ENCODE measurements at places on chromosomes 13 and 19.

DNA sequence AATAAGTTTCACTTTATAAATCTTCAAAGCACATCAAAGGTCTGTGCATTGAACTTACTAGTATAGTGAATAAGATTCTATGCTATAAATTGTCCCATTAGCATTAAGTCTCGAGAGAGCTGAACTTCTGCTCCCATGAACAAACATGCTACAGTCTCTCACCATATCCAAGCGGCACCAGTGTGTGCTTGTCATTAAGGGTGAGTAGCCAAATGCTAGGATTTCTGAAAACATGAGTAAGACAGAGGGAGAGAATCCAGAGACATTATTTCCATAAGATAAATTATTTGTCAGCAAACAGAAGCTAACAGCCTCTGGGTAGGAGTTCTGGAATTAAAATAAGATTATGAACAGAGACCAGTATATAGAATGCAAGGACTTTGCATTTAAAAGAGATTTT lies 2882.5 kb downstream of the PCDH9 start:
- no peak for DNase-seq

DNA sequence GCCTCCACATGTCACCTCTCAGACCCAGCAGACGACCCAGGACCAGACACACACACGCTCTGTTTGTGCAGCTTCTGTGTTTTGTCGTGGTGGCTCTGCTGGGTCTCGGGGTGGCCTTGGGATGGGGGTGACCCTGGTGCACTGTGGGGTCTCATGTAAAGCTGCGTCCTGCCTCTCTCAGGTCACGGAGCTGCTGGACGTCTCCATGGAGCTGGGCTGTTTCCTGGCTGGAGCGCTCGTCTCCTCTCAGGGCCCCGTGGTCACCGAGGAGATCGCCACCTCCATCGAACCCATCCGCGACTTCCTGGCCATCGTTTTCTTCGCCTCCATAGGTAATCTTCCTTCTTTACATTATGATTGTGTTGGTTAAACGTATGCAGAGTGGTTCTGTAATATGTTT lies 45.4 kb upstream of the TFDP1 start:
- DNase-seq, result no peak

- no peak for DNase-seq
Observed at GRCh38 chr19:14407605-14408484, 11.3 kb downstream of the DDX39A start.

DNA sequence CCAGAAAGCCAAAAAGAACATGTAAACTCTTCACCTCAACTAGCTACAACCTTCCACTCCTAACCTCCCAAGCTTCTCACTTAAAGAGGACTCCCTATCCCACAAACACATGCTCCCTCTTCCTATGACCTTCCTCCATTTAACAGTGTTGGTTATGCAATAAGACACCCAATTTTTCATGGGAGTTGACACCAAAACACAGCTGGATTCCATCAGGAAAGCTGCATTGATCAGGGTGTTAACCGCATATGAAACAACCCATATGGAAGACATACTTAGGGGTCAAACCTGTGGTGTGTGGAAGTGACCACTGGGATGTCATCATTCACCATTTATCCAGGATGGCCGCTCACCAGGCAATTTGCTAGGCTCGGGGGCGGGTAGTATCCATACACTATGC lies 21.9 kb downstream of the ZNF473 start:
- no peak for DNase-seq

- no peak for DNase-seq
Observed at GRCh38 chr19:18520848-18521691, 800 bp downstream of the ELL start.

DNA sequence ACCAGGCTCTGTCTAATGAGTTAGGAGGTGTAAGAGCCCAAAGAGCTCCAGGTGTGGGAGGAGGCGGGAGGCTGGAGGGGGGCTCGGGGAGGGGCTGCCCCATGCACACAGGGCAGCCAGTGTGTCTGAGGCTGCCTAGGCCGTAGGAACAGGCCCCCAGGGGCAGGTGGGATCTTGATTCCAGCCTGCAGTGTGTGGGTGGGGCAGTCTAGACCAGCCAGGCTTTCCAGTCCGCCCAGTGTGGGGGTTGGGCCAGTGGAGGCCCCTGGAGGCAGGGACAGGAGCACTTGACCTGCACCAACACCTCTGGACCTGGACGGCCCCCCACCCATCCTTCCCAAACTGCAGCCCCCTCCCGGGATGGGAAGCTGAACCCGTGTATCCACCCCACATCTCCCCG lies 5.4 kb upstream of the CAMSAP3 start:
- DNase-seq, result no peak

- DNase-seq, result no peak
Observed at GRCh38 chr19:18086590-18087138, at the start of gene IL12RB1. Gene IL12RB1 (minus strand): TSS chr19:18086934. CDS start chr19:18086823, 111 bp downstream.

GRCh38 chr19:48624791-48625723 lies 5.8 kb downstream of the SPHK2 start:
- DNase-seq, result no peak

- no peak for DNase-seq
Observed at GRCh38 chr13:22506096-22506691, 674.6 kb upstream of the SGCG start.

- DNase-seq, result no peak
Observed at GRCh38 chr19:1259206-1259875, 9.8 kb upstream of the CIRBP start.

- DNase-seq, result no peak
Observed at GRCh38 chr13:39336937-39337336, 266.1 kb downstream of the LHFPL6 start.

DNA sequence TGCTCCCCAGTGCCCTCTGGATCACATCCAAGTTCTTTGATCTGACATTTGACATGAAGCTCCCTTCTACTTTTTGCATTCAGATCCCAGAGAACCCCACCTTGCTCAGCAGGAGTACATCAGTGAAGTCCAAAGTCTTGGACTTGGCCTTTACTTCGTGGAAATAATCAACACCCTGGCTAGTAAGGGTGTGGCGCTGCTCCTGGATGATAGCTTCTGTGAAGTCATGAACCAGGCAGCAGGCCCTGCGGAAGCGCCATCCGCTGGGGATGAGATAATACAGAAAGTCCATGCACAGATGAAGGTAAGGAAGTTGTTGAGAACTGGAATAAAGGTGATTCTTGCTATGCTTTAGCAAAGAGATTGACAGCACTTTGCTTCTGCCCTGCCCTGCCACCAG lies 43.2 kb downstream of the OR10H4 start:
- DNase-seq, result no peak

- no peak for DNase-seq
Observed at GRCh38 chr19:52566588-52566987, 3.5 kb upstream of the ZNF701 start.

GRCh38 chr13:44540761-44541434 lies 35.2 kb downstream of the TSC22D1 start:
- no peak for DNase-seq

DNA sequence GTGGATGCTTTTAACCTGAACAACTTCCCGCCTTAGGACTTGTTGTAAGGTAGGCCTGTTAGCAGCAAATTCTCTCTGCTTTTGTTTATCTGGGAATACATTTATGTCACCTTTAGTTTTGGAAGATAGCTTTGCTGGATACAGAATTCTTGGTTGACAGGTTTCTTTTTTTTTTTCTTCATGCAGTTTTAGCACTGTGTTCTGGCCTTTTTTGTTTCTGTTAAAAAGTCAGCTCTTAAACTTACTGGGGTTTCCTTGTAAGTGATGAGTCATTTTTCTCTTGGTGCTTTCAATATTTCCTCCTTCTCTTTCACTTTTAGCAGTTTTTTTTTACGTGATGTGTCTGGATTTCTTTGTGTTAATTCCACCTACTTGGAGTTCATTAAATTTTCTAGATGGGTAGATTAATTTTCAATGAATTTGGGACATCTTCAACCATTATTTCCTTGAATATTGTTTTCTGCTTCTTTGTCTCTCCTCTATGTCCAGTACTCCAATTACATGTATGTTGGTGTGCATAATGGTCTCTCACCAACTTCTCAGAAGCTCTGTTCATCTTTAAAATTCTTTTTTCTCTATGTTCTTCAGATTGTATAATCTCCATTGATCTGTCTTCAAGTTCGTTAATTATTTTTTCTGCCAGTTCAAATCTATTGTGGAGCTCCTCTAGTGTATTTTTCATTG lies 188.2 kb upstream of the ZNF536 start:
- no peak for DNase-seq

GRCh38 chr13:23903906-23904280 lies 6.6 kb upstream of the C1QTNF9B start:
- no peak for DNase-seq

- DNase-seq, result no peak
Observed at GRCh38 chr19:29411113-29411581, 114.6 kb upstream of the VSTM2B start.

GRCh38 chr19:10612499-10613119 lies 12.7 kb upstream of the SLC44A2 start:
- DNase-seq, result no peak

DNA sequence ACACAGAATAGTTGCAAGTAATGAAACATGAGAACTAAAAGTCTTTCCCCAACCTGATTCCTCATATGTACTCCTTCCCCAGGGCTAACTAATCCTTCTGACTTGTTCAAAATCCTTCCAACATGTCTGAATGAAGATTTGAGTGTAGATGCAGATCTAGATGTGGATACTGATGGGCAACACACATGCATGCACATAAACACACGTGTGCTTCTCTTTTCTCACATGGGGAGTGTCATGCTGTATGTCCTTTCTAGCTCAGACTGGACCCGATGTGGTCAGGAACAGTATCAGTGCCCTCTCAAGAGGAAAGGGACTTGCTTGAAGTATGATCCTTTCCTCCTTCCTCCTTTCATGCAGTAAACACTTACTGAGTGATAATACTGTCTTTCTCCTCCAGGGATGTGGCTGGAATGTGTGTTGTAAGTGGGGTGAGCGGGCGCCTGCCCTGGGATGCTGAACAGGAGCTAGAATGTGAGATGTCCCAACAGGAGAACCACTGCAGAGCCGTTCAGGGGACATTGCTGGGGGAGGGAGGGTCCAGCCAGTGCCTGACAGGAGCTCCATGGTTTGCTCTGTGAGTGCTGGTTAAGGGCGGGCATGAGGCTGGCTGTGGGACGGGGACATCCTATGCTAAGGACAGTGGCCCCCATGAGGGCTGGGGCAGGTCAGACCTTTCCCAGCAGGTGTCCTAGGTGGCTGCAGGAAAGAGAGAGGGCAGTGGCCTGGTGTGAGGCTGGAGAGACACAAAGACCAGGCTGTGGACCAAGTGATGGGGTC lies 146.9 kb downstream of the TEX29 start:
- DNase-seq, result no peak

DNA sequence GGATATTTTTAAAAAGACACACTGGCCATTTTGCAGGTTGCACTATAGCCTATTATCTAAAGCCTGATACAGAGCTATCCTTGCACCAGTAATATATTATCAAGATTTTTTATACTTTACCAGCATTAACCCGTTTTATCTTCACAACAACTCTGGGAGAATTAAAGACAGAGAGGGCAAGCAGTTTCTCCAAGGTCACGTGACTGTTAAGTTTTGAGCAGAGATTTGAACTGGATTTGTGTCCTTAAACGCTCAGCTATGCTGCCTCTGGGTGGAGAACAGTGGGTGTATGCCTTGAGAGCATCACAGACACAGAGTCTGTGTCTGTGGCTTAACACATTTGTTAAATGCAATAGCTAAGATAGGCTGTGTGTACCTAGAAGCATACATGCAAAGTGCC lies 147.2 kb downstream of the MYO16 start:
- no peak for DNase-seq

DNA sequence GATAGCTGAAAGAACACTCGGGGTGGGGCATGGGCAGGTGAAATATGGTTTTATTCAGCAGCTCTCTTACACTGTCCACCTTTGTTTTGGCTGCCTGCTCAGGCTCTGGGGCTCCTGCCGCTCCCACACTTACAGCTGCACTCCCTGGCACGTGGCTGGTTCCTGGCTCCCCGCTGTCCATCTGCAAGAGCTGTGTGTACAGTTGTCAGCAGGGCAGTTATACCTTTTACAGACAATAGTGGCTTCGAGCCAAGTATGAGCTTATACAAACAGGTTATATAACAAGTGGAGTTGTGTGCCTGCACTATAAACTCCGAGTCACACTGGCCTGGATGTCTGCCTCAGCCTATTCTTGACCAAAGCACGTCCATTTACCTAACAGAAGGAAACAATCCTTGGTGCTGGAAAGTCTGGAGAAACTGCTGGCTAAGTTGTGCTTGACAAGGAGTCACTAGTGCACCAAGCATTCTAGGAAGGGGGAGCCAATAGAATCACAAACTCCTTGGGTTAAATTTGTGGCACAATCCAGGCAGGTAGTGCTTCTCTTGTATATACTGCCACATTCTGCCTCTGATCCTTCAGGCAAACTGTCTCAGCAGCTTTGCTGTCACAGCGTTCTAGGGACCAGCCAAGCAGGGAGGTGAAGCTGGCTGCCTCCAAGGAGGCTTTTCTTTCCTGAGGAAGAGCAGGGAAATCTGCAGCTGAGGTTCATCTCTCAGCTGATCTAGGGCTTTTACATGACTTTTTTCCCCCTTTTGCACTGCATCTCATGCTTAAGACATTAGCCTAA lies 68.2 kb downstream of the NHLRC3 start:
- DNase-seq, result no peak

DNA sequence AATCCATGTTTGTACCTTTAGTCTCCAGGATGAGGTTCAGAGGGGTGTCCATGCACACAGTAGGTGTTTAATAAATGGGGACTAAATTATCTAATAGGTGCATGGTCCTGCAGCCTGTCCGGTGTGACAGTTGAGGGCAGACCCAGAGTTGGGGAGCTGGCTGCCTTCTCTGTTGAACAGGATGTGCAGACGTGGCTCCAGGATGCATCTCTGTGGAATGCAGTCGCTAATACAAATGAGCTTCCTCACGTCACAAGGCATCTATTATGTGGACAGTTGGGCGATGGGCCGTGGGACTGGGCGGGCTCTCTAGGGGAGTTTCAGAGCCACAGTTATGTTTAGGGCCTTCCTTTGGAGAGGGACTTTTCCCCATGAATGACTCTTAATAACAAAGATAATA lies 71.0 kb downstream of the SIPA1L3 start:
- no peak for DNase-seq

- no peak for DNase-seq
Observed at GRCh38 chr19:10604460-10604980, 17.4 kb upstream of the AP1M2 start.

- DNase-seq, result no peak
Observed at GRCh38 chr13:32409561-32410421, 18.1 kb downstream of the N4BP2L1 start.

- no peak for DNase-seq
Observed at GRCh38 chr13:20057963-20058362, 99.4 kb downstream of the ZMYM2 start.
